ENCODE measurements at places on chromosomes 4 and X.

DNA sequence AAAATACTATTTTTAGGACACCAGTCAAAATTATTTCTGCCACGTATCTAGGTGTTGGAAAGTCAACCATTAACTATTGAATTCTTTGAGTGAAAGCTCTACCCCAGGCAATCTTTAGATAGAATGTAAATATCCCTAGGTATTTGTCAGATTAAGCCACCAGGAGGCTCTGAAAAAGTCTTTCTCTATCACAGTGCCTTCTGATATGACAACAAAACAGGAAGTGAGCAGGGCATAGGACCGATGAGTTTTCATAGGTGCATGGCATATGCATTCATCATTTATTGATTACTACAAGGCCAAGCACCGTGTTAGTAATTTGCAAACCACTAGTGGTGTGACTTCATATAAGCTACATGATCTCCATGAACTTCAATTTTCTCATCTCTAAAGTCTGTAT, 333.6 kb upstream of the F9 start:
- no peak for DNase-seq

- DNase-seq, result no peak
Measured at GRCh38 chrX:63664083-63664482, 120.9 kb downstream of the ARHGEF9 start.

DNA sequence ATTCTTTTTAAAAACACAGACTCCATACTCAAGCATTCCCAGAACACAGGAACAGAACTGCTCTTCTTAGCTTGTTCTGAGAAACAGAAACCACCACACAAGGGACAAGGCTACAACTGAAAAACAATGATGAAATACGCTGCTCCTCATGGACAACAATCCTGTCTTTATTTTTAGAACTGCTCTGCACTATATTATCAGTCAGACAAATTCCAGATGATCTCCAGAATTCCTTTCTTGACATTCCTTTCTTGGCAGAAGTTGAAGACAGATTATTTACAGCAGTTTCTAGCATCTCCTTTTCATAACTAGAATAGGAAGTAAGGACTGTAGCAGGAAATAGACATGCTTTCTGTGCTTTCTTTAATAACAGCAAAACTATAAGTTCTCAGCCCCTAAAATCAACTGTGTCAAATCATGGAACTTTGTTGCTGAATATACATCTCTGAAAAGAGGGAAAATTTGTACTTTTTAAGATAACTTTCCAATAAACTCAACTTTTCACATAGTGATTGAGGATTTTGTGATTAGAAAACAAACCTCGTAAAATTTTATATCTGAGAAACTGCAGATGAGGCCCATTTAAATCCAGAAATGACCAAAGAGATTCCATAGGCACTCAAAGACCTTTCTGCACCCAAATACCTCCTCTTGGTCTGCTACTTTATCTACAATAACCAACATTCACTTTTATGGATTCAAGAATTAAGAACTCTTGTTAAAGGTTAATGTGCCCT, 35.9 kb downstream of the ANTXR2 start:
- DNase-seq, result no peak

DNA sequence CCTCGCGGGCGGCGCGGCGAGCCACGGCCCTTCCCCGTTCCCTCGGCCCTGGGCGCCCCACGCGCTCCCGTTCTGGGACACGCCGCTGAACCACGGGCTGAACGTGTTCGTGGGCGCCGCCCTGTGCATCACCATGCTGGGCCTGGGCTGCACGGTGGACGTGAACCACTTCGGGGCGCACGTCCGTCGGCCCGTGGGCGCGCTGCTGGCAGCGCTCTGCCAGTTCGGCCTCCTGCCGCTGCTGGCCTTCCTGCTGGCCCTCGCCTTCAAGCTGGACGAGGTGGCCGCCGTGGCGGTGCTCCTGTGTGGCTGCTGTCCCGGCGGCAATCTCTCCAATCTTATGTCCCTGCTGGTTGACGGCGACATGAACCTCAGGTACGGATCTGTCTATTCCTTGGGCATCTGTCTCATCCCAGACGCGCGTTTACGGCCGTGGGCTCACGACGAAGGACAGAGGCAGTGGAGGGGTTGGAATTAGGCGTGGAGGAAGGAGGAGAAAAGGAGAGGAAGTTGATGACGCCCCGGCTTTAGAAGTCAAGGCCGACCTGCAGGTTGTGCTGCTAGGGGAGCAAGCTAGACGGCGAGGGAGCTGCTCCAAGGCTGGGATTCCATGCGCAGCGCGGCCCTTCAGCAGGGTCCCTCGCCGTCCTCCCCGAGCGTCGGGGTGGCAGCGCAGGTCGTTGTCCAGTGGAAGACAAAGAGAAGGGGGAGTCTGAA, 792 bp downstream of the SLC10A4 start:
- DNase-seq, result peak; percentile 7

GRCh38 chrX:2548711-2549423, 48.1 kb upstream of the DHRSX start:
- DNase-seq, result no peak

DNA sequence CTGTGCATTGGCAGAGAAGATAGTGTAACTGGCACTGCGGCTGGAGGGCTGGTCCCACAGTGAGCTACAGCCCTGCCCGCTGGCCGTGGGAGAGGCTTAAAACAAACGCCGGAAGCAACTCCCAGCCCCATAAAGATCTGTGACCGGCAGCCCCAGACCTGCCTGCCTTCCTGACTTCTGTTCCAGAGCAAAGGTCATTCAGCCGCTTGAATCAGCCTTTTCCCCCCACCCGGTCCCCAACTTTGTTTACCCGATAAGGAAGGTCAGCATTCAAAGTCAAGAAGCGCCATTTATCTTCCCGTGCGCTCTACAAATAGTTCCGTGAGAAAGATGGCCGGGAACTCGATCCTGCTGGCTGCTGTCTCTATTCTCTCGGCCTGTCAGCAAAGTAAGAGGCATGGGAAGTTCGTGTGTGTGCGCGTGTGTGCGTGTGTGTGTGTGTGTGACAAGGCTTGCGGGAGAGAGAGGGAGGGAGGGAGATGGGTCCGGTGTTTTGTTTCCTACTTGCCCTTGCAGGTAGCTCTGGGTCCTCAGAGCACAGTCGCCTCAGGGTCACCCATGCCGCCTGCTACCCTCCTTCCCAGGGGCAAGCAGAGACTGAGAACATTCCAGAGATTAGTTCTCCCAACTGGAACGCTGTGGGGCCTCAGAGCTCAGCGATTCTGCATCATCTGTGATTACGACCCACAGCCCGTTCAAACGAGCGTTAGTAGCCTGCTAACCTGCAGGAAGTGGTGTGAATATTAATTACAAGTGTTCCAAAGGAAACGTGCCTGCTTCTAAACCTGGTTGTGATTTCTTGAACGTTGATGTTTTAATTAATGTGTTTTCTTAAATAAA, at the start of gene MGST2:
Gene MGST2 (plus strand): TSS at position 130 of the 840 bp plus-strand sequence. CDS start 201 bp downstream, at position 331.
- no peak for DNase-seq

DNA sequence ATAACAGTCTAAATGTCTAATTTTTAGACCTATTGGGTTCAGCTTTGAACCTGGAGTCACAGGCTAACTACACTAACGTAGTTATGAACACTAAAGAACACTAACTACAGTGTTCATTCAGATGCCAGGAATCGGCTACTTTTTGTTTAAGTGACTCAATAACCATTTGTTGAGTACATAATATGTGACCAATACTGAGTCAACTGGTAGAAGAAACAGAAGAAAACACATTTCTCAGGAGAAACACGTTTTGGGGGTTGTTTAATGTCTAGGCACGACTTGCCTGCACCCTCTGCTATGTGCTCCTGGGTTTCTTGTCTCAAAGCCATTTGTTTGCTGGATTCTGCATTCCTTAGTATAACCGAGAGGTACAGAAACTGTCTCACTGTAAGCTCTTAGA, 18.6 kb upstream of the CLNK start:
- DNase-seq, result no peak

- DNase-seq, result no peak
Measured at GRCh38 chr4:15343581-15343980, 84.3 kb upstream of the C1QTNF7 start.

DNA sequence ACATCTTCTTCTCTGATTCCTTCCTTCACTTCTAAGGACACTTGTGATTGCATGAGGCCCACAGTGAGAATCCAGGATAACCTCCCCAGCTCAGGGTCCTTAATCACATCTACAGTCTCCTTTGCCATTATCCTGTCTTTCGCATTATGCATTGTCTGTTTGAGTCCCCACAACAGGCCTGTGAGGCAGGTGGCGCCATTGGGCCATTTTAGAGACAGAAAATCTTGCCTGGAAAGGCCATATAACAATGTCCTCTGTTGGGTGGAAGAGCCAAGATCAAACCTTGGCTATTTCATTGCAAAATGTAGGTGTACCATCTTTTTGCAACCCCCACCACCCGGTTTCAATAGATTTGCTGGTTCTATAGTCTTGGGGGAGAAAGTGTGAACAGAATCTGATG, 11.8 kb upstream of the DCUN1D4 start:
- DNase-seq, result peak; percentile 12

GRCh38 chr4:3452376-3452775, 10.6 kb downstream of the HGFAC start:
- no peak for DNase-seq

DNA sequence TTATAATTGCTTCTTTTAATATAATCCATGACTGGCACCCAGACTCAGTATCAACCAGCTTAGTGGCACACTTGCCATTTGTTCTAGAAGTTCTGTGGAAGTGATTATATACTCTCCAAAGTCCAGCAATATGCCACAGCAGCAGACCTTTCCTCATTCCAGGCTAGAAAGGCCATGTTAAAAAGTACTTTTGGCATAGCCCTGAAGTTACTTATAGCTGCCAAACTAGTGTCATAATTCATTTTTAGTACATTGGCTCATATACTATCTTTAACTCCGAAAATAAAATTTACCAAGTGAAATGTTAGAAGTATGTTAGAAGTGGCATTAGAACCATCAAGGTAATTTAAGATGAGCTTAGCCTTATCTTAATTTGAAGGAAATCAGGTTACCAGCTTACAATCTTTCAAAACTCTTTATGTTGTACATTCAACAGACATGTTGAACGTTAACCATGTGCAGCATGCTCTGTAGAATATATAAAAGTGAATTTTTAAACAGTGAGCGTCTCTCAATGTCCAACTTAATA, 714.2 kb upstream of the LCORL start:
- DNase-seq, result no peak

DNA sequence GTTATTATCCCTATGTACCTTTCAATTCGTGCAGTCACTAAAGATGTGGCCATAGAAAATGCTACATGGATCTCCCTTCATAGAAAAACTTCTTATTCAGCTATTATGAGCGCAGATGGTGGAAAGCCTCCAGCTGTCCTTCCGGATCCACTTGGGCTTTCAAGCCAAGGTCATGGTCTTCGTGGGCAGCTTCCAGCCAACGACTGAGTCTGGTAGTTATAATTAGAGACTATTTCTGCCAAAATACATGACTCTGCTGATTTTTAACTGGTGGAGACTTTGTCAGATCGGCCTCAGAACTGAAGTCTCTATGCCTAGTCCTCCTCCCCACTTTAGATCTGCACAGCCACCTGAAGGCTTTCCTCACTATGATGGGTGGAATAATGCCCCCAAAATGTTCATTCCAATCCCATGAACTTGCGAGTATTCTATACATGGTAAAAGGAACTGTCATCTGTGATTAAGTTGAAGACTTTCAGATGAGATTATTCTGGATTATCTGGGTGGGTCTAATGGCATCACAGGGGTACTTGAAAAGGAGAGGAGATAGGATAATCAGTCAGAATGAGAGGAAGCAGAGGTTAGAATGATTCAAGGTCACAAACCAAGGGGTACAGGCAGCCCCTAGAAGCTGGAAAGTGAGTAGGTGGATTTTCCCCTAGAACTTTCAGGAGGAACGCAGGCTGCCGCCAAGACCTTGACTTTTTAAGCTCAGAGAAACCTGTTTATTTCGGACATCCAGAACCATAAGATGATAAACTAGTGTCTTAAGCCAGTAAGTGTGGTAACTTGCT, 171.1 kb upstream of the CXCL13 start:
- DNase-seq, result no peak

DNA sequence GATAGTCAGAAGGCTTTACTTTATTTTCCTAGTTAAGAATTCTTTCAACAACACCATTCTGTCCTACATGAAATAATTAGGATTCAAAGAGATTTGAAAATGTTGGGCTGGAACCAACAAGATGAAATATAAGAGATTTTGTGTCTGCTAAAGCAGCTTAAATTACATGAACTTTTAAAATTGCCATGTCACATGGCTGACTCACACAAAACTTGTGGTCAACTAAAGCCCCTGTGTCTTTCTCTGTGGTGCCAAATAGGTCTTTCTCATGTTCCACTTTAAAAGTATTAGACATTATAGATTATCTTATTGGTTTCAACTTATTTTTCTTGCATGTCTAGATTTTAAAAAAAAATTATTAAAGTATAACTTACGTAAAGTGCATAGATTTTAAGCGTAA, 60.8 kb upstream of the FHL1 start:
- no peak for DNase-seq

DNA sequence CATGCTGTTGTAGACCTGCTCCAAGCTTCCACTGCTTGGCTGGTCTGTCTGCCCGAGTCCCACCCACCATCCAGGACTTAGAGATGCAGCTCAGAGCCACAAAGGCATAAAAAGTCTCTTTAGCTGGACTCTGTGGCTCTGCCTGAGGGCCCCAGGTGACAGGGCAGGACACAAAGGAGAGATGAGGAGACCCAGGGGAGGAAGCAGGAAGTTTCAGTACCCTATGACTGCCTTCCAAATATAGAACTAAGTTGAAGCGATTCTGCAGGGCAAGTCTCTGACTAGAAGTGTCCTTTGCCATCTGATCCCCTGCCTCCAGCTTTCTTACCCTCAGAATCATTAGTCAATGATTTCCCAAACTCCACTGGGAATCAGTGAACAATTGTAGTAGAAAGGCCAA, 11.2 kb upstream of the CXCR3 start:
- no peak for DNase-seq

- DNase-seq, result no peak
Measured at GRCh38 chr4:41935652-41936021, 408 bp downstream of the TMEM33 start.

DNA sequence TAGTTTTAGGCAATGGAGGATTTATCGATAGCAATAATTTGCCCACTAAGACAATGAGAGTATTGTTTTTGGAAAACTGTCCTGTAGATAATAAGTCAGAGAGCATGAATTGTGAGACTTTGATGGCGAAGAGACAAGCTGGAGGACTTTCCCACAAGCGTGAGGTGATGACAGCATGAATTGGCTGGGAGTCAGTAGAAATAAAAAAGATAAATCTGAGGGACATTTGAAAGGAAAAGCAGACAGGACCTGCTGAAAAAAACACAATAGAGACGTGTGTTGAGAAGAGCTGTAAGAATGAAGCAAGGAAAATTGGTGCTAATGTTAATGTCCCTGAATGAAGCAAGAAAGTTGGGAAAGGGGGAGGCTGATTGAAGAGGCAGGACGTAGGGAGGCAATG, 233.5 kb downstream of the DCTD start:
- DNase-seq, result no peak

- DNase-seq, result no peak
Measured at GRCh38 chr4:62145276-62145675, 945.1 kb downstream of the ADGRL3 start.

Measured in activated naive CD4-positive, alpha-beta T cell (primary cell).